ENCODE measurements at places on chromosomes 16 and 17.

GRCh38 chr17:38464723-38465390, 36.6 kb downstream of the ARHGAP23 start:
- no peak for DNase-seq

- DNase-seq: no peak
These were observed 11.8 kb downstream of the SLC16A3 start for GRCh38 chr17:82240506-82241182.

- DNase-seq: no peak
These were observed 57.7 kb upstream of the RPL38 start for GRCh38 chr17:74145756-74146155.

DNA sequence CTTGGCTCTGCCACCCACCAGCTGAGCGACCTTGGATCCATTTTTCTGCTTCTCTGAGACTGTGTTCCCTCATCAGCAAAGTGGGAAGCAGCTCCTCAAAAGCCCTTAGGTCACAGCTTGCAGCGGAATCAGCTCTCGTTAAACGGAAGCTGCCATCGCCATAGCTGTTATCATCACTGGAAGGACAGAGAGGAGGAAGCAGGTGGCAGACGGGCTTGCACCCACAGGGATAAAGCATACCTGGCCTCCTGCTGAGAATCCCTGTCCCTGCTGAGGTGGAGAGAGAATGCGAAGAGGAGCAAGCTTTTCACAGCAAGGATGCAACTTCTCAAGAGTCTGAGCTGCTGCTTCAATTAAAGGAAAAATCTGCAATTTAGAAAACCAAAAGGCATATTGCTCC, 106.6 kb downstream of the CLEC16A start:
- no peak for DNase-seq

DNA sequence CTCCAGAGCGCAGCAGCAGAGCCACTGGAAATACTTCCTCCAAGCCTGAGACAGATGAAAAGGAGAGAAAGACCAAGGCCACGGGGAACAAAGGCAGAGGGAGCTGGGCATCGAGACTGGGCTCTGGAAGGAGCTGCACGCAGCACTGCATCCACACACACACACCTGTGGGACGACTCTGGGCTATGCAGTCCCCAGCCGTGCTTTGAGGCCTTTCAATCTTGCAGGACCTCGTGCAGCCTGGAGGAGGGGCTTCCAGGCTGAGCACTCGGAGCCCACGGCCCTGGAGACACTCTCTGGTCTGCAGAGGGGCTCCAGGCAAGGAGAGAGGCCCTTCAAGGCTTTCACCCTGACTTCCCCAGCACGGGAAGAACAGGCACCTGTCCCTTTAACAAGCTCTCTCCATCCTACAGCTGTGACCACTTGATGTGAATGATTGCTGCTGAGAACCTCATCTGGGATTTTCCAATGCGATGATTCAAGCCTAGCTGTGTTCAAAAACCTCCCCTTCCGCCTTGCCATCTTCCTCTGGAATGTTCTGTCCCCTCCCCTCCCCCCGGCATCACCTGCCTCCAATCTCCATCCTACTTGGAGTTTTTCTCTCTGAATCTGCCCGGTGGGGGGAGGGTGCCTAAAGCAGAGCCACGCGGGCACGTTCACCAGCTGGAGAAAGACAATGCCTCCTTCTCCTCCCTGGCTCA, 37.5 kb downstream of the RBFOX3 start:
- no peak for DNase-seq

DNA sequence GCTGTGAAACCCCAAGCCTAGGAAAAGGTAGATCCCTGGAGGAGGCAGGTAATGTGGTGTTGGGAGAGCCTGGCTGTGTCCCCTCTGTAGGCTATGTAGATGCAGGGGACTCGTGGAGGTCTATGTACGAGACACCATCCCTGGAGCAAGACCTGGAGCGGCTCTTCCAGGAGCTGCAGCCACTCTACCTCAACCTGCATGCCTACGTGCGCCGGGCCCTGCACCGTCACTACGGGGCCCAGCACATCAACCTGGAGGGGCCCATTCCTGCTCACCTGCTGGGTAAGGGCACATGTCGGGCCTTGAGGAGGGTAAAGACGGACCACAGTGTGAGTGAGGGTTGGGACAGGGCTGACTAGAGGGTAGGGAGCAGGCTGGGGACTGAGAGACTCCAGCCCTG, 12.0 kb downstream of the ACE start:
- DNase-seq: no peak

DNA sequence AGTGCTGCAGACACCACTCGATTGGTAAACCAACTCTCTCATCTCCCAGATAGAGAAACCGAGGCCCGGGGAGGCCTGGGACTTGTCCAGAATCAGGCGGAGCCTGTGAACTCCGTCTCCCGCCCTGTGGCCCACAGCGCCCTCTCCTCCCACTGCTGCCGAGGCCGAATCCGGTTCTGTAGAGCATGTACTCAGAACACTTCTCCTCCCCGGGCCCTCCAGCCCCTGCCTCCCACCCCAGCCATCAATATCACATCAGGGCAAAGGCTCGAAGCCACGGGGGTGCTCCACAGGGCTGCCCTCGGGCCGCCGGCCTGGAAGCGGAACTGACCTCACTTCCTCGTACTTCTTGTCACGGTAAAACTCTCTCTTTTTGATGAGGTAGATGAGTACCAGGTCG, 13.0 kb downstream of the EMC6 start:
- DNase-seq: no peak

GRCh38 chr17:65990593-65990992, 201.3 kb downstream of the CEP112 start:
- no peak for DNase-seq

GRCh38 chr16:15979801-15980200, 30.4 kb downstream of the ABCC1 start:
- no peak for DNase-seq

DNA sequence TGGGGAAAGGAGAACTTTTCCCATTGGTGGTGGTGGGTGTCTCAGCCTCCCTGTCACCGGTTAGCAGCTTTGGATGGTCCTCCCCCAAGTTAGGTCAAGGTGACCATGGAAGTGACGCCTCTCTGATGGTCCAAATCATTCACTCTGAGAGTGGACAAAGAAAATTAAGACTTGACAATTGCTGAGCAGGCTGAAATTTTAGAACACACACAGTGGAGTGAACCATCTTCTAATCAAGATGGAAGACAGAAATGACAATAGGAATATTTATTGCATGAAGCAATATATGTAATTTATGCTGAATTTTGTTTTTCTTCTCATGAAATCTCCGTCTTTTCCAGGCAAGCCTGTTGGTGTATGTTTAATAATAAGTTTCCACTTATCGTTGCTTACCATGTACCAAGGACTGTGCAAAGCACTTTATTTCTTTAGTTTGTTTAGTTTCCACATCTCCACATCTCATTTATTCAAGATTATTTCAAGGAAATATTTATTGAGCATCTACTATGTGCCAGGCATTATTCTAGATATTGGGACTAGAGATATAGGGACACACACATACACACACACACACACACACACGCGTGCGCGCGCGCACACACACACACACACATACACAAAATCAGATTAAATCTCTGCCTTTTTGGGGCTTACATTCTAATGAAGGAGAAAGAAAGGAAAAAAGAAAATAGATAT, 44.0 kb upstream of the TAC4 start:
- no peak for DNase-seq

- DNase-seq: no peak
These were observed 81.7 kb downstream of the IRX5 start for GRCh38 chr16:55012362-55012761.

- DNase-seq: no peak
These were observed 156.6 kb downstream of the PHKB start for GRCh38 chr16:47617732-47618131.

- DNase-seq: no peak
These were observed 464 bp upstream of the MRM1 start for GRCh38 chr17:36600936-36601302.

- DNase-seq: no peak
These were observed 89.3 kb downstream of the SDR42E1 start for GRCh38 chr16:81921843-81922584.

DNA sequence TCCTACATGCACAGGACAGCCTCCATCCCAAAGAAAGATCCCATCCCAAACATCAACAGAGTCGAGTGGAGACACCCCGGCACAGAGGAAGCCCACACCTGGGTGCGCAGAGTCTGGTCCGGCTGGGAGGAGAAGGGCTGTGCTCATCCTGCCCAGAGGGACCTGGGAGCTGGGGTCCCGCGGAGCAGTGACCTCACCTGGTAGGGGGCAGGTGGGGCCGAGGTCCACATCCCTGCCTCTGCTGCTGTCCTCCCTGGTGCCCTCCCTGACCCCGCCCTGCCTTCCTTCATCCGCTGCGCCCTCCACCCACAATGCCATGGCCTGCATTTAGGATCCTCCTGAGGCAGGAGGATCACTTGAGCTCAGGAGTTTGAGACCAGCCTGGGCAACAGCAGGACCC, 2.9 kb downstream of the C16orf90 start:
- no peak for DNase-seq

DNA sequence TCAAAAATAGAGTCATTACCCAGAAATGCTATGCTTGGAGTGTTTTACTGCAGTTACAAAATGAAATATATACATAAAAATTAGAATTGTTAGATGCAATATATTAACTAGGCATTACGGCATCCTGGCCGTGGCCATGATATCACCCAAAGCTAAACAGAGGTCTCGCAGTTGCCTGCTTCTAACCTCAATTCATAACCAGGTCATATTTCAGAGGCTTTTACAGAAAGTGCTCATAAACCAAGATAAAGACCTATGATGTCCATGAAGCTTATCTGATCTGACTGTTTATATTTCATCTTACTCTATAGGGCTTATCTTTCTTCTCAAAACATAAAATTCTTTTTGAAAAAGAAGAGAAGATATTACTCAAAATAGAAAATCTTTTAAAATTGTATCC, 664.5 kb upstream of the SALL1 start:
- no peak for DNase-seq

DNA sequence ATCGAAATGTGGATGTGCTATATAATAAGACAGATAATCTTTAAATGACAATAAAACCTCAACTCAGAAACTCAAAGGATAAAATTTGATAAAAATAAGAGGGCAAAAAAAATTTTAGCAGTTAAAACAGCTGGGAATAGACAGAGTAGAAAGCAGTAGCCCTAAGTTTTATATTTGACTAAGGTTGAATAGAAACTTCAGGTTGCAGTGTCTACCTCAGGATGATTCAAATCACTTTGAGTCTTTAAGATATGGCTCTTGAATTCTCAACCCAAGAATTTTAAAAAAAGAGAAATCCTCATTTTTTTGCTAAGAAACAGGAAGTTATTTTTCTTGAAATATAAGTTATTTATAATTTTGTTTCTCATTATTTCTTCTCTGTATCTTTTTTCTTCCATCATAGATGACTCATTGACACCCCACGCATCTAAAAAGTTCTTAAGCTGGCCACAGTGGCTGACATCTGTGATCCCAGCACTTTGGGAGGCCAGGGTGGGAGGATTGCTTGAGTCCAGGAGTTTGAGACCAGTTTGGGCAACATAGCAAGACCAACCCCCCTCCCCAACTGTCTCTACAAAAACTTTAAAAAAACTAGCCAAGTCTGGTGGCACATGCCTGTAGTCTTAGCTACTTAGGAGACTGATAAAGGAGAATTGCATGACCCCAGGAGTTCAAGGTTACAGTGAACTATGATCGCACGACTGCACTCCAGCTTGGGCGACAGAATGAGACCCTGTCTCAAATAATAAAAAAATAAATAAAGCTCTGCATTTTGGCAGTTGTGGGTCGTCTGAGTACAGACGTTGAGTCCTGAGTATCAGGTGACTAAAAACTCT, 23.9 kb downstream of the NFAT5 start:
- no peak for DNase-seq

DNA sequence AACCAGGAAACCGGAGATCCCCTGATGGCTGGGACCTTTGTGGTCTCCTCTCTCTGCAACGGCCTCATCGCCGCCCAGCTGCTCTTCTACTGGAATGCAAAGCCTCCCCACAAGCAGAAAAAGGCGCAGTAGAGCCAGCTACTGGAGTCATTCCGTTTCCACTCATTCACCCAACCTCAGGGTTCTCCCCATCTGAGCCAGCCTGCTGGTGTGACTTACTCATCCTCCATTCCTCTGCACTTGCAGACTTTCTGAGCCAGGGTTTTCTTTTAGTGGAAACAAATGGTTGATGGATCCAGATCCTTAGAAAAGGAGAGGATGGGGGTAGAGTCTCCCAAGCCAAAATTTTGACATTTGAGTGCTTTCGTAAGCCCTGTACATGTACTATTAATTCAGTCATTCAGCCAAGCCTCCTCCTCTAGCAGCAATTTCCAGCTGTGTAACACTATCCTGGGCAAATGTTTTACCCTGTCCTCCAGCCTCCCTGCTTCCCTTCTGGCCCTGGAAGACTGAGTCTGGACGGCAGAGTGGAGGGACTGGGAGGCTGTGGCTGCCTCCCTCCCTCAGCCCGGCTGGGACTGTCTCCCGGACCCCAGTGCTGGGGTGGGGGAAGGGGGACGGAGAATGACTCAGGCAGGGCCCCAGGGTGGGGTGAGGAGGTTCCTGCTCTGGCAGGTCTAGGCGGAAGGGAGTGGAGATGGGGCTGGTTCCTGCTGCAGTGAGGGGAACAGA, 2.3 kb downstream of the SOX15 start:
- no peak for DNase-seq

- DNase-seq: no peak
These were observed 92.9 kb upstream of the ZNF750 start for GRCh38 chr17:82932518-82933310.

DNA sequence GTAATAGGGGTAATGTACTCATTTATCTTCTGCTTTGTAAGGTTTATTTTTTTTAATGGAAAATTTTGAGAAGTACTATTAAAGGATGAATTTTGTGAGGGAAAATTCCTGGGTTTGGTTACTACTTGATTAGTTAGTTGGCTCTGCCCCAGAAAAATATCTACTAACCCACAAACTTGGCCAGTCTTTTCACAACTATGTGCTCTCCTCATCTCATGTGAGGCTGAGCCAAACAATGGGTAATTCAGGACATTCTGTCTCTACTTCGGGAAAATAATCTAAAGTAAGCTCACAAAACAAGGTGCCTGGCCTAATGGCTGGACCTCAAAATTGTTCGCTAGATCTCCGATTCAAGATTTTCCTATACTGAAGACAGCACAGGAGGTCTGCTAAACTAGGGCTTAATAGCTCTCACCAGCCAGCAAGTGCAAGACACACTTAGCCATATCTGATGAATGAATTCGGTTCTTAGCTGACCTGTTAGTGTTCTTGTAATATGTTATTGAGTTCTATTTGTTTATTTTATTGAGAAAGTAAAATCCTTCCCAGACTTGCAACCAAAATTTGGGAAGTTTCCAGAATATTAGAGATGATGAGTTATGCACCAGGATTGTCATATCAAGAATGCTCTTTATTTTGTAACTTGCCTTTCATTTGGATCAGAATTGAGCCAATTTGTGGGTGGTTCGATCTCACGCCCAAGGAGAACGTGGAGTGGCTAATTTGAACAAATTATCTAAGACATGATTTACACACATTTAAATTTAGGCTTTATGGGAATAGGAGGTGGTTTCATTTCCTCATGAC, 5.7 kb downstream of the KCNJ16 start:
- DNase-seq: no peak
